Cerebellar nuclear complex (tissue), 1 donor: ENCODE measurements at places on chromosomes 16 and 17.

- DNase-seq, result no peak
These were observed 11.9 kb upstream of the CD300E start for GRCh38 chr17:74635418-74635817.

- DNase-seq, result no peak
These were observed 366.3 kb downstream of the NPIPA8 start for GRCh38 chr16:17970157-17970765.

GRCh38 chr17:7191571-7192270, 12.6 kb upstream of the ASGR1 start:
- DNase-seq, result no peak

GRCh38 chr16:84995663-84996062, 15.7 kb downstream of the ZDHHC7 start:
- DNase-seq, result no peak

GRCh38 chr17:40915721-40916256, 21.7 kb downstream of the KRT23 start:
- DNase-seq, result no peak

GRCh38 chr16:31268033-31268365, 8.2 kb downstream of the ITGAM start:
- no peak for DNase-seq

GRCh38 chr17:80760511-80760911, 215.9 kb downstream of the RPTOR start:
- no peak for DNase-seq

GRCh38 chr17:48333034-48333530, 96.9 kb downstream of the SKAP1 start:
- DNase-seq, result no peak

DNA sequence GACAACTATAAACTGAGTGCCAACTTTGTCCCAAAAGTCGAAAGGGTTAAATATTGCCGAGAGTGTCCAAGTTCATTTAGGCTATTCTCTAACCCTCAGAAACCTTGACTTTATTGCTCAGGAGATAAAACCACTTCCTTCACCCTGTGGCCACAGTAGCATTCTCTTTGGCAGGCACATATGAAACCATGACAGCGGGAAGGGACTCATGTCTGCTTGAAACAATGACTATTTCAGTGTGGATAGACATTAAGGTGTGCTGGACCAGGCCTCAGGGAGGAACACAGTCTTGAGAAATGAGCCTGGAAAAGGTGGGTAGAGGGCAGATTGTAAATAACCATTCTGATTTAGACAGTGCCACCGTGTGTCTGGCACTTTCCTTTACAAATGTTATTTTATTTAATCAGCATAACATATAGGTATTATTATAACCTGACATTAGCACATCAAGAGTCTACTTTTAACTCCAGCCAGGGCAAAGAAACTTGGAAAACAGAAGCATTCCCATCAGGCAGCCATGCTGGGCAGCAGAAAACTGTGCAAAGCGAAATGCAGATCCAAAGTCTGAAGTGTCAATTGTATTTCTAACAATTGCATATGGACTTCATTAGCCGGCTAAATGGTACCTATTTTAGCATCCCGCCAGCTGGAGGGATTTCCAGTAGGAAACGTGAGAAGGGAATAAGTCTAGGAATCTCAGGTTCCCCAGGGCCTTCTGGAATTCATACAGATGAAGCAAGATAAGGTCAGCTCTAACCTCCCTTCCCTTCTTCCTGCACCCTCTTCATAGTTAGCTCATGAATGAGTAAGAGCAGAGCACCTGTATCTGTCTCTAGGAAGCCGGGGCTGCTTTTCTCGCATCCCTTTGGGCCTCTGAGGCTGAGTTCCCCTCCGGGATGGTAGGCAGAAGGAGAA, 212.8 kb upstream of the ELAC2 start:
- DNase-seq, result no peak

- no peak for DNase-seq
These were observed 2.2 kb upstream of the ZNF23 start for GRCh38 chr16:71464231-71464630.

DNA sequence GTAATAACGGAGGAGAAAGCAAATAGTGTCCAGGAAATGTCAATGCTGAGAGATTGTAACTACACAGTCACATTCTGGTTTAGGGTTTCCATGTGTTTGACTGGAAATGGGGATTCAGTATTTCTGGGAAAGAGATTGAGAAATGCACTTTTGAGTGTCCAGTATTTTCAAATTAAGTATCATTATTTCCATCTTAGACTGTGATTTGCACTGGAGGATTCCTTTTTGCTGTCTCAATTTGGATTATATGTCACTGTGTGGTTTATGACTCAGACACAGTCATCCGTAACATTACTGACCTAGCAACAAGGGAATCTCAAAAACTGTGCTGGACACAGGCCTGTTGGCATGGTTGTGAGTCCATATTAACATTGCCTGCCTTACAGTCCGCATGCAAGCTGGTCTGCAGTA, 681.4 kb downstream of the CDH11 start:
- no peak for DNase-seq

DNA sequence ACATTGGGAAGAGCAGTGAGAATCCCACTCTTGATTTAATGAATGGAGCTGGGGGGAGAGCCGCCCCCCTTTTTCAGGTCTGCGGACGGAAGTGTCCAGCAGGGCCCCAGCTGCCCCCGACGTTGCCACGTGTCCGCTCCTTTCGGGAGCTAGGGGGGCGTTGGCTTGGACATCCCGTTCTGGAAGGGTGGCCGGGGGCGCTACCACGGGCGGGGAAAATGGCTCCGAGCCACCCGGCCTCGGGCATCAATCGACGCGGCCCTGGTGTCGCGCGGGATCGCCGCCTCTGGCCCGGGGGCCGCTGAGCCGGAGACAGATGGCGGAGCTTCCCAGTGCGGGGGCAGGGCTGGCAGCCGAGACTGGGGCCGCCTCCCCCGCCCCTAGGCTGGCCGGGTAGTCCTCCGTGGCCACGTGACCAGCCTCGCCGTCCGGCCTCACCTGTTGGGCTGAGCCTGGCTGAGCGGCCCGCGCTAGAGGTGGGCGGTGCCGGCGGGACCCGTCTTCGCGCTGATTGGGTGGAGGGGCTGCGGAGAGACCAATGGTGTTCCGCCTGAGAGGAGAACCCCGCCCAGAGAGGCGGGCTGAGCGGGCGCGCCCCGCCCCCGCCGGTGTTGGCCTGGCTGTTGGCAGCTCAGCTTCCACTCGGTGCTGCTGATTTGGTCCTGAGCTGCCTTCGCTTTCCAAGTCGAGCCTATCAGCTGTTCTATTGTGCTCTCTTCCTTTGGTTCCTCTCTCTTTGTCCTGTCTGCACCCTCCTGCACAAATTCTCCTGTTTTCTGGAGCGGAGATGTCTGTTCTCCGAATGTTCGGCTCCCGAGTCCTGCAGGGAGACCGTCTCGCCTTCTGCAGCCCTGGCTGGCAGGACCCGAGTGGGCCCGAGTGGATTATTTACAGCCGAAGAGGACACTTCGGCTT, 8.3 kb downstream of the HS3ST3B1 start:
- peak; percentile 92 for DNase-seq

- DNase-seq, result no peak
These were observed 25.0 kb downstream of the MRC2 start for GRCh38 chr17:62652251-62653001.

DNA sequence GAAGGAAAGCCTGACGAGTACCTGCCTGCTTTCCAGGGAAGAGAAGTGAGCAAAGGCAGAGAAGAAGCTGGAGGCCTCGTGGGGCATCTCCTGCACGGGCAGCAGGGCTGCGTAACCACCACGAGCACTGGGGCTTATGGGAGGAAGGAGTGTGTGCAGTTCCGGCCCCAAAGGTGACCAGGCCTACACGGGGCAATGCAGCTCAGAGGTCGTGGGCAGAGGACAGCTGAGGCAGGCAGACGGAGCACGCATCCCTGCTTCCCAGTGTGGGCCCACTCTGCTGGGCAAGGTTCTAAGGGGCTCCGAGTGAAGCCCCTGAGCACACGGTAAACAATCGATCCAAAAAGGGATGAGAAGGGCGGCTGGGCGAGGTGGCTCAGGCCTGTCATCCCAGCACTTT, 109.7 kb downstream of the ANKRD11 start:
- DNase-seq, result no peak

GRCh38 chr17:64282753-64283080, 19.7 kb upstream of the TEX2 start:
- DNase-seq, result no peak

GRCh38 chr17:47810200-47810821, 11.3 kb downstream of the OSBPL7 start:
- DNase-seq, result no peak

GRCh38 chr17:28545787-28546415, 6.5 kb downstream of the UNC119 start:
- DNase-seq, result no peak

GRCh38 chr17:43645765-43646481, 15.8 kb downstream of the MEOX1 start:
- no peak for DNase-seq

- no peak for DNase-seq
These were observed 23.1 kb upstream of the DNAH17 start for GRCh38 chr17:78600181-78600721.

DNA sequence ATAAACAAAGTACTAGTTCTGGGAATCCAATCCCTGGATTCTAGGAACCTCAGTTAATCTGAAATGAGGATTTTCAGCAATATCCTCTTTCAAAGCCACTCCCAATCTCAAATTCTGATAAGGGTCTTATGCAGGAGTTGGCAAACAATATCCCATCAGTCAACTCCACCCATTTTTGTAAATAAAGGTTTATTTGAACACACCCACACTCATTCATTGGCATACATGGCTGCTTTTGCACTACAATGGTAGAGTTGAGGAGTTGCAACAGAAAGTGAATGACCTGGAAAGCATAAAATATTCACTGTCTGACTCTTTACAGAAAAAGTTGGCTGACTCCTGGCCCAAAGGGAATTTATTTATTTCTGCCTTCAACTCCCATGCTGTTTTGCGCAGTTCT, 157.7 kb upstream of the CDH11 start:
- no peak for DNase-seq

GRCh38 chr17:15278924-15279477, 13.9 kb upstream of the PMP22 start:
- no peak for DNase-seq

GRCh38 chr16:48352648-48353390, 32.4 kb downstream of the SIAH1 start:
- DNase-seq, result no peak

- no peak for DNase-seq
These were observed 2.7 kb downstream of the SPNS2 start for GRCh38 chr17:4501295-4501949.

DNA sequence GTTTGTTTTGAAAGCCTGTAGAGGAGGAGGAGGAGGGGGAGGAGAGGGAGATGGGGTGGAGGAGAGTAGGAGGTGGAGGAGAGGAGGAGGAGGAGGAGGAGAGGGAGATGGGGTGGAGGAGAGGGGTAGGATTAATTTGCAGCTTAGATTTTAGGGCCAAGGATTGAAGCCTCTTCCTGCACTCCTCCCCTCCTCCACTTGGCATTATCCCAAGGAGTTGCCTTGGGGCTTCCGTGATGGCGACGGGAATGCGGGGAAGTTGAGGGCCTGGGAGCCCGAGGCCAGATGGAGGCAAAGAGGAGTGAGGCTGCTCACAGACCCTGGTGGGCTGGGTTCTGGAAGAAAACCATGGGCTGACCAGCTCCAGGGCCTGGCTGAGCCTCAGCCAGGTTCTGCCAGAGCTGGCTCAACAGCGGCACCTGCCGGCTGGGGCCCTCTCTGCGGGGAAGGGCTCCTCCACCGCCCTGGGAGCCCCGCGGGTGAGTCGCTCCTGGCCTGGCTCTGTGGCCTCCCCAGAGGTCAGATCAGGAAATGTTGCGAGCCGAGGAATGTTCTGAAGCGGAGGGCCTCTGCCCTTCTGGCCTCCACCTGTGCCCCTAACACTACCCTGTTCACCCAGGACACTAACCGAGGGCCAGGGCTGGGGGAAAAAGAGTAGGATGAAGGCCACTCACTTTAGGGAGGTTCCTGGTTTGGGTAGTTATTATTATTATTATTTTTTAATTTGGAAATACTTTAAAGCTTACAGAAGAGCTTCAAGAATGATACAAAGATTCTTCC, 23.9 kb upstream of the FMNL1 start:
- peak; percentile 17 for DNase-seq

GRCh38 chr16:61165797-61166196, 870.4 kb downstream of the CDH8 start:
- DNase-seq, result no peak

DNA sequence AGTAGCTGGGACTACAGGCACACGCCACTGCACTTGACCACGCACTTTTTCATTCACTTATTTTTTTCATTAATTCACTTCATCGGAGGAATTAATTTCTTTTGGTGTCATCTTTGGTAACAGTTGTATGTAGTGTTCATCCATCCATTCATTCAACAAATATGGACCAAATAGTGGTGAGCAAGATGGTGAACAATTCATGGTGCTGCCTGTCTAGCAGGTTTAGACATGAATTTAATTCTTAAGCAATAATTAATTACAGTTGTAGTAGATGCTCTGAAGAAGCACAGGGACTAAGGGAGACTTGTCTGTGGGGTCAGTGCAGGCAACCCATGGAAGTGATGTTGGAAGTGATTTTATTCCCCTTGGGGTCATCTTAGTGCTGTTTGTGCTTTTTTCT, 22.4 kb downstream of the GDE1 start:
- no peak for DNase-seq

DNA sequence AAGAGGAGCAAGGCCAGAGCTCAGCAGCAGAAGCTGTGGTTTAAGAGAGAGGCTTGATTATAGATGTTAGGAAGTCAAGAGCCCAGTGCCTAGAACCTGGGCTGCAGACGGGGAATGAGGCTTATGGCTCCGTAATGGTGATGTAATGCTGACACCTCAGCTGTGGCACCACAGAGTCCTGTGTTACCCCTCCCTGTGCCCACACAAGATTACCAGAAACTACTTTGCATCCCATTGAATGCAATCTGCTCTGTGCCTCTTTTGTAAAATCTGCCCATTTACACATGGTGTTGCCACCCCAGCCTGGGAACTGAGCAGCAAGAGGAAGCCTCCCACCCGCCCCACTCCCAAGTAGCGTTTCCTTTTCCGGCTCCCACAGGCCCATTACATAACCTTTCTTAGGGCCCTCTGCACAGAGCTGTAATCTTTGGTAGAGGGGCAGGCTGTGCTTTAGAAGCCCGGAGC, 57.0 kb downstream of the PITPNC1 start:
- DNase-seq, result no peak

DNA sequence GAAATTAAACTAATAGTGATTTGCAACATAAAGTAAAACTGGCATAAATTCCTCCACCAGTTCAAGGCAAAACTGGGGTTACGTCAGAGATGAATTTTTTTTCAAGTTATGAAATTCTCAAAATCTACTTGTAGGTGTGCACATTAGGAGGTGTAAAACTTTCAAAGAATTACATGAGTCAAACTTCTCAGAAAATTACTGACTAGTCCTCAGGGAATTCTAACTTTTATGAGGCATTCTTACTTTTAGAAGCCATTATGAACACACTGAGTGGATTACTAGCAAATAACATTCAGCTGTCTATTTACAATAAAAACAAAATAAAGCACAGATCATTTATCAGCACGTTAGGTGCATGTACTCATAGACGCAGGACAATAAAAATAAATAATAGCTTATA, 348.7 kb downstream of the CDH11 start:
- no peak for DNase-seq

GRCh38 chr16:48041981-48042421, 113.8 kb downstream of the ABCC12 start:
- DNase-seq, result no peak
